ENCODE measurements at places on chromosomes 1 and 21.

DNA sequence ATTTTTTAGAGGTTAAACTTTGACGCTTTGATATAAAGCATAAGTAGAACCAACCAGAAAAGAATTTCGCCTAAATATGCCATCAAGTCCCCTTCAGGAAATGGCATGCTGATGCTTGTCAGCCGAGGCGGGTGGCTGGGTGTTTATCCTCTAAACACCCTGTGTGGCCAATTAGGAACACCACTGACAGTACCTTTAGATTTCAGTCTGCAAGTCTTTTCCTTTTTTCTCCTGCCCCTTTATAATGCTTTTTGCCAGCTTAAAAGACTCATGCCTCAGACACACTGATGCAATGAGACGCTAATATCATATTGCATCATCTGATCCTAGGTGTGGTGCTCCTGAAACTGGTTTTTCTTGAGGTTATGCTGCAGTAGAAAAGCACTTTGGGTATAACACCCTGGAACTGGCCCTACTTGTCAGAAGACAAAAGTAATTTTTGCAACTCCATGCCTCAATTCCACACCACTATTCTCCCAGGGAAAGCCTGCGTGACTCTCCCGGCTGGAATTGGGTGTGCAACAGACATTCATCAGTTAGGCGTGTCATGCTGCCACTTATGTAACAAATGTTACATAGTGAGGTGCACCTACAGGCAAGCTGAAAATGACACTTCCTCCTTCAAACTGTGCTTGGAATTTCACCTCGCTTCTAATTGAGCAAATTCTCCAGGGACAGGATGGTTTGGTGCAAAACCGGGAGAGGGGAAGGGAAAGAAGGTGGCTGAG lies 2.0 kb upstream of the RCC2 start:
- no peak for DNase-seq

GRCh38 chr1:54070171-54070837 lies 16.9 kb downstream of the TCEANC2 start:
- DNase-seq = no peak

- no peak for DNase-seq
Observed at GRCh38 chr1:41856944-41857285, 61.8 kb downstream of the HIVEP3 start.

DNA sequence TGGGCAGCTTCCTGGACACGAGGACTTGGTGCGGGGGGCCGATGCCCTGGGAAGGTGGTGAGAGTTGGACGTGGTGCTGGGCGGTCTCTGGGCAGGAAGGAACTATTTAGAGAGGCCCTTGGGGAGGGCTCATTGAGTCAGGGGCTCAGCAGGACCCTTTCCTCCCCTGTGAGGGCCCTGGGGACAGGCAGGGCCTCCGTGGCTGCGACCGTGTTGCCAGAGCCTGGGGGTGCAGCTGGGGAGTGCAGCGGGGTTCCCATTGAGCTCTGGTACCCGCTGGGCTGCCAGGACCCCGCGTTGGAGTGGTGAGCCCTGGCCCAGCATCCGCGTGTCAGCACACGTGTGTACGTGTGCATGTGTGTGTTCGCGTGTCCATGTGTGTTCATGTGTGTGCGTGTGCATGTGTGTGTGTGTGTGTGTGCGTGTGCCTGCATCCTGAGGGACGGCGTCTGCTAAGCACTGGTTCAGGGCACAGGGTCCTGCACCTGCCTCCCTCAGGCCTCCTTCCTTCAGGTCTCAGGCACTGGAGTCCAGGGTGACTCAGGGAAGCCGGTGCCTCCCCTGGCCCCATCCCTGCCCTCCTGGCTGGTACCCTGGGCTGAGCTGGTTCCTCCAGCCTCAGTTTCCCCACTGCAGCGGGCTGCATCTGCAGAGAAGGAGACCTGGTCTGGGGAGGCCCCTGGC lies 10.7 kb downstream of the RNF223 start:
- DNase-seq = no peak

DNA sequence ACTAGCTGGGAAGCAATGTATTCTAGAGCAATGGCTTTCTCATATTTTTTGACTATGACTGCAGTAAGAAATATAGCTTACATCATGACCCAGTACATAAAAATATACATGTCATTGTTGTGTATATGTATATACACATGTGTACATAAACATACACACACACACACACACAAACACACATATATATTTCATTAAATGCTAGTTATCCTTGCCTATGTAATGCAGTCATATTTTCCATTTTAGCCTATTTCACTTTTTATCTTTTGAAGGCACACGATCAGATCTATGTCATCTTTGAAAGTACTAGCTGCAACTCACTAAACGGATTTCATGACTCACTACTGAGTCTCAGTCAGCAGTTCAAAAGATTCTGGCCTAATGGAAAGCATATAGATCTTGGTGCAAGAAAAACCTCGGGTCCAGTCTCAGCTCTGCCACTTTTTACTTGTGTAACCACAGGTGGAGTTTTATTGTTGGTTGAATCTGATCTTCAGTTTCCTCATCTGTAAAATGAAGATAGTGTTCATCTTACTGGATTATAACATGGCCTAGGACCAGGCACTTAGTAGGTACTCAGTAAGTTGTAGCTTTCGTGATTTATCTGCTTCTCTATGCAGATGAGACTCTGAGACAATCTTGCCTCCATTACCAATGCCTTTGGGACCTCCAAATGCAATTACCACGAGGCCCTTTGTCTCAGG lies 325.6 kb downstream of the RRAGC start:
- DNase-seq = no peak

GRCh38 chr1:12047120-12047876 lies 15.8 kb upstream of the TNFRSF8 start:
- no peak for DNase-seq

DNA sequence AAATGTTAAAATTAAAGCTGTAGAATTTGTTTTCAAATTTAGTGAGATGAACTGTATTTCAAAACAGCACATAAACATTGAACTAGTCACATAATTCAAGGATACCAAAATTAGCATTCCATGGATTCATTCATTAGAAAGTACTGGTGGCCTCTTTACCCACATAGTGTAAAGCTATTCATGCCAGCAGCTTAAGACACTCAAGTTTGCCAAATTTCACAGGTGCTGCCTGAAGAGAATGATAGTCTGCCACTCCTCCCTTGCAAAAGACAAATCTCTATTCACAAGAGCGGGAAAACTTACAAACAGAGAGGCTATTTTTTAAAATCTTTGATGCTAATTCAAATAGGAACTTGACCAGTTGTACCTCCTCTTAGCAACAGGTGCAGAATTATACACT lies 337.0 kb downstream of the BRINP3 start:
- DNase-seq = no peak

DNA sequence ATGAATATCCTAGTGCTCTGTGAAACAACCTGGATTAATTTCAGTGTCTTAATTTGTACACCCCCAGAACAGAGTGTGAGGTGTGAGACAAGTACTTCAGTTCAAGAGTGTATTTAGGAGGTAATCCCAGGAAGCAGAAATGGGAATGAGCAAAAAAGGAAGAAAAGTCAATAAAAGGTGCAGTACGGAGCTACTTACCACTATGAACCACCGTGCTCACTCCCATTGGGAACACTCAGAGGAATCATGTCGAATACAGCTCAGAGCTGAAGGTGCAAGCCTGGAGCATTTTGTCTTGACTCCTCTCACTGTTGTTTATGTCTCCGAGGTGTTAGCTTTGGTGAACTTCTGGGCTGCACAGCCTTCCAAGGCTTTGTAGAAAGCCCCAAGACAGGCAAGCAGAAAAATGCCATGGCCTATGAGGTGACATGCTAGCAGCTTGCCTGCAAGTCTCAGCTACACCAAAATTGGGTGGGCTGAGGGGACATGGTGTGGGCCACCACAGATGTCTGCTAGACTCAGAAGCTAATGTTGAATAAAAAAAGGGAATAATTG lies 7.4 kb upstream of the SVBP start:
- DNase-seq = no peak

All from bone marrow (tissue), 2 donors.